ENCODE measurements at places on chromosomes 12 and 14.
A peak's percentile ranks its signal among the peaks of the same experiment; 100 is the strongest.

DNA sequence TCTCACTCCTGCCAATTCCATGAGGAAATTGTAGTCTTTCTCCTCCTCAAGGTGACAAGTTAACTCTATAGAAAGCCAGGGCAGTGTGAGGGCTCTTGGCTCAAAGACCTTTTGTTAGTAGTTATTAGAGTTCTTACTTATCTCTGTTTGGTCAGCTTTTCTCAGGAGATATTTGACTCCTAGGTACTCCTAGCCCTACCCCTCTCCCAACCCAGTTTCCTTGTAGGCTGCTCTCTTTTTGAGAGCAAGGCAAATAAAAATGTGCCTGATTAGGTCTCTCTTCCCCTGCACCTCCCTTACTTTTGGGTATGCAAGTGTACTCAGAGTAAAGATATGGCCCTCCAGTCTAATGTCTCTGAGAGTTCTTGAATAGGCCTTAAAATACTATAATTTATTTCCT, 23.8 kb downstream of the BTG1 start:
- no peak for DNase-seq

DNA sequence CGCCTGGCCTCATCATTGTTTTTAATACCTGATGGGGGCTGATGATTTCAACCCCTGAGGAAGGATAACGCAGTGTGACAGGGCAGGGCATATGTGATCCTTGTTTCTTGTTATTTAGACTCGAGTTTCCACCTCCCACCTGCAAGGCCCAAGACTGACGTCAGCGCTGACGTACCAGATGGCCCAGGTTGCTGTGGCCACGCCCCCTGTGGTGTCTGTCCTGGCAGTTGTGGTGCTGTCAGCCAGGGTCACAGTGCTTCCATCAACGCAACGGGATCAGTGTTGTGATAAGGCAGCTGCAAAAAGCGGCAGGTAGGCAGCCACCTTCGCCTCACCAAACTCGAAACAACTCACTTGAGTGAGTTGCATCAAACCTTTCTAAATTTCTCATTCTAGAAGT, 18.4 kb downstream of the DDX51 start:
- no peak for DNase-seq

DNA sequence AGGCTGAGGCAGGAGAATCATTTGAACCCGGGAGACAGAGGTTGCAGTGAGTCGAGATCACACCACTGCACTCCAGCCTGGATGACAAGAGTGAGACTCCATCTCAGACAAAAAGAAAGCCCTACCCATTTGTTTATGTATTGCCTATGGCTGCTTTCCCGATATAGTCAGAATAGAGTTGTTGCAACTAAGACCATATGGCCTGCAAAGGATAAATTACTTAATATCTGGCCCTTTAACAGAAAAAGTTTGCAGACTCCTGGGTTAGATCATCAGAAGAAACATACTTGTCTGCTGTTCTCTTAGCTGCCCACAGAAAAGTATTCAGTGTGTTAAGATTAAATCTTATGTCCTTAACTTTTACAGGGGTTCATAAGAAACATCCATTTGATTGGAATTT, 122.4 kb upstream of the VASH1 start:
- DNase-seq, result no peak

GRCh38 chr14:40269436-40269835, 837.2 kb upstream of the FBXO33 start:
- no peak for DNase-seq

DNA sequence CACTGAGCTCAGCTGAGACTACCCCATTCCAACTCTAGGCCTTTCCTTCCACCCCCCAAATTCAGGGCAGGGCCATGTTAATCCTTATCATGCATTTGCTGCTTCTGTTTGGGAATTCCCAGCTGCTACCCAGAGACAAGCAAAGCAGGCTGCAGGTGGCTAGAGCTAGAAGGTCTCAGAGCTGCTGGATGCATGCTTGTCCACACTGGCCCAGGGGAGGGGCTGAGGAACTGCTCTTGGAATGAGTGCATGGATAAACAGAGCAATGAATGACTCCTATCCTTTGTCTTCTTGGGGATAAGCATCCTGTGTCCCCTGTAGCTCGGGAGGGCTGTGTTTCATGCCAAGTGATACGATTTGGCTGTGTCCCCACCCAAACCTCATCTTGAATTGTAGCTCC, 136.8 kb upstream of the NOS1 start:
- no peak for DNase-seq

DNA sequence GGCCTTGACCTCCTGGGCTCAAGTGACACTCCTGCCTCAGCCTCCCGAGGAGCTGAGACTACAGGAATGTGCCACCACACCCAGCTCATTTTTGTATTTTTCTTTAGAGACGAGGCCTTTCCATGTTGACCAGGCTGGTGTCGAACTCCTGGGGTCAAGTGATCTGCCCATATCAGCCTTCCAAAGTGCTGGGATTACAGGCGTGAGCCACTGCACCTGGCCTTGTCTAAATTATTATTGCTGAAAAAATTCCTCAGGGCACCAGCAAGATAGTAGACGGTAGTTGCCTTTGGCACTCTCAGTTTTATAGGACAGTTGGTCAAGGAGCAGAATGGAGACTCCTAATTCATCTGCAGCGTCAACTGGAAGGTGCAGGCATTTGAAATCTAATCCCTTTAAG, 2.5 kb upstream of the AICDA start:
- DNase-seq, result no peak

DNA sequence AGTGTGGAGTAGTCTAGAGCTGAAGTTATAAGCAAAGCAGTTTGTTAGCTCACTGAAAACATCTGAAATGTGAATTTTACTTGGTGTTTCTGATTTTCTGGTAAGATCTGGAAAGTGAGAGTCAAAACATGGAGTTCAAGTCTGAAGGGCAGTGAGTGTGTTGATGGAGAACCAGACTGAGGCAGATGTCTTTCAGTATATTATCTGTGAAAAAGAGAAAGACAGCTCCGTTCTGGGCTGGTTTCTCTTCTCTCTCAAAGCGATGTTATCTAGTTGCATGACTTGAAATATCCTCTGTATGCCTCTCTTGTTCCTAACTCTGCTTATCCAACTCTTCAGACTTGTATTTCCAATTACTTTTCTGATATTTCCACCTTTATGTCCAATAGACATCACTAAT, 381.9 kb upstream of the RGS6 start:
- DNase-seq, result no peak

DNA sequence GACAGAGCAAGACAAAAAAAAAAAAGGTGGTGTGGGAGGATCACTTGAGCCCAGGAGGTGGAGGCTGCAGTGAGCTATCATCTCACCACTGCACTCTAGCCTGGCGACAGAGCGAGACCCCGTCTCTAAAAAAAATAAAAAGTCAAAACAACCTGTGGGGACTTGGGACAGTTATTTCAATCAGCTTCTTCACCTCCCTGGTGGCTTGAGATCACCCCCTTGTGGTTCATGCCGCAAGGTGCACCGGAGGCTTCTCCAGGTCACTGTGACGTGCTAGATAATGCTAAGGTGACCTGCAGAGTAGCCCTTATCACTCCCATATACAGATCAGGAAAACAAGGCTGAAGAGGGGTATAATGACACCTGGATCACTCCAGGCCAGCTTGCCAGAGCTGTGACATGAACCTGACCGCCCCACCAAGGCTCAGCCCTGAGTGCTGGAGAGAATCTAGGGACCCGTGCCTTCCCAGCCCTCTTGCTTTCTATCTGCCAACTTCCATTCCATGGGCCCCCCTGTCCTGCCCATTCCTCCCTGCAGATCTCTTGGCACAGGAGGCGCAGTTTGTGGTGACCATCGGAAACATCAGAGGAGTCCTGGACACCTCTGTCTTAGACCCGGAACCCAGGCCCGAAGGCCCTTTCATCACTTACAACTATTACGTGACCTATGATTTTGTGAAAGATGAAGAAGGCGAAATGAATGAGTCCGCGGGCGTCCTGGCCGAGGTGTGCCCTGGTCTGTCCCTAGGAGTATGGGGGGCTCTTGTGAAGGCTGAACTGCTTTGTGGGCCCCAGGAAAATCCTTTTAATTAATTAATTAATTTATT, 8.1 kb downstream of the LRRC43 start:
- DNase-seq, result peak; percentile 27

GRCh38 chr14:32552766-32553165, 223.7 kb downstream of the AKAP6 start:
- DNase-seq, result no peak

GRCh38 chr12:96073346-96074330, 38.3 kb upstream of the LTA4H start:
- no peak for DNase-seq

DNA sequence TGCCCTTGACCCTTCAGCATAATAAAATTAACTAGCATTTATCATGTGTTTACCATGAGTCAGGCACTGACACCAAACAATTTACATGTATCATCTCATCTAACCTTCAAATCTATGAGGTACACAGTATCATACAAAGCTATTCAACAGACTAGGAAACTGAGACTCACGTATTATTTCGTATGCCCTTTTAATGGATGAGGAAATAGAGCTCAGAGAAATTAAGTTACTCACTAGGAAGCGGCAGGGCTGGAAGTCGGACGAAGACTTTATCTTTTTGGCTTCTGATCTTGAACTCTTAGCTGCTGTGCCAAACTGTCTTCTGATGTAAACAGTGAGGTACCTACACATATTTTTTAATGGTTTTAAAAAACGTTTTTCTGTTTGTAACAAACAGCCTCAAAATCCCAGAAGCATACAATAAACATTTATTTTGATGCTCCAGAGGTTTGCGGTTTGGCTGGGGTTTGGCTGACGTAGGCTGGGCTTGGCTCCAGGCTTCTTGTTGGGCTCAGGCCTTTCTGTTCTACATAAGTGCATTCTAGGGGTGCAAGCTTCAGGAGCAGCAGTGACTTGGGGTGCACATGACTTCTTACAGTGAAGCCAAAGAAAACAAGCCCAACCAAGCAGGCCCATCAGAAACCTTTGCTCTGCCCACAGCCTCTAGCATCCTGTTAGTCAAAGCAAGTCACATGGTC, 184.7 kb downstream of the TBX5 start:
- DNase-seq, result no peak

GRCh38 chr14:24679248-24679961, 45.4 kb upstream of the GZMB start:
- no peak for DNase-seq

GRCh38 chr14:22978981-22979671, 3.2 kb downstream of the AJUBA start:
- DNase-seq, result no peak

DNA sequence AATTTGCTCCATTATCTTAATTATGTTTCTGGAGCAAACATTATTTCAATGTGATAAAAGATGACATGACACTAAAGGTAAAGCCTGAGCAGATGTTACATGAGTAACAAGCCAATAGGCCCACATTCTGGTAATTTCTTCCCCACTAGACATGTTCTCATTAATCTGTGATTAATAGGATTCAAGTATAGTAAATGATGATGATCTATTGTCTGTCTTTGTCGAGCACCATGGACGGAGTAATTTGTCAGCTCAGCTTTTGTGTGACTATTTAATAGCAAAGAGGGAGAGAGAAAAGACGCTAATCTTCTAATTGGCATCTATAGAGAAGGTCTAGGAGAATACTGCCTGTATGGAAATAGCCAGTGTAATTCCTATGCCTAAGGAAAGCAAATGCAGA, 62.2 kb upstream of the INSM2 start:
- DNase-seq, result no peak

GRCh38 chr14:97021001-97021400, 223.8 kb downstream of the VRK1 start:
- no peak for DNase-seq

GRCh38 chr12:99658671-99659349, 11.3 kb downstream of the GARIN6 start:
- DNase-seq, result no peak

GRCh38 chr14:61244009-61244408, 37.1 kb downstream of the TMEM30B start:
- DNase-seq, result no peak

GRCh38 chr14:50026396-50026795, 90.0 kb downstream of the VCPKMT start:
- no peak for DNase-seq

DNA sequence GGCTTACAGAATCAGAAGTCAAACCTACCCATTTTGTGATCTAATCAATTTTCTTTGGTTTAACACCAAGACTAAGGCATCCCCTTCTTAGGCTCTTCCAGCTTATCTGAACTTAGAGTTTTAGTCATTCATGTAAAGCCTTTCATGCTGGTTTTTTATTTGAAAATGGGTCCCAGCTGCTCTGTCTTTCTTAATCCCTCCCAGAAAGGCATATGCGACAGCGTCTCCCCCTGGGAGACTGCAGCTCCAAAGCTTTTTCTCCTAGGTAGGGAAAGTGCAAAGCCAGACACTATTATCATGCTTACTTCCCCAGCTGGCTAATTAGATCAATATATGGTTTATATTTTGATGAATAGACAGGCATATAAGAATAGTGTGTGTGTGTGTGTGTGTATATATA, 96.6 kb upstream of the E2F7 start:
- no peak for DNase-seq

GRCh38 chr14:65231286-65231980, 129.1 kb upstream of the MAX start:
- no peak for DNase-seq

DNA sequence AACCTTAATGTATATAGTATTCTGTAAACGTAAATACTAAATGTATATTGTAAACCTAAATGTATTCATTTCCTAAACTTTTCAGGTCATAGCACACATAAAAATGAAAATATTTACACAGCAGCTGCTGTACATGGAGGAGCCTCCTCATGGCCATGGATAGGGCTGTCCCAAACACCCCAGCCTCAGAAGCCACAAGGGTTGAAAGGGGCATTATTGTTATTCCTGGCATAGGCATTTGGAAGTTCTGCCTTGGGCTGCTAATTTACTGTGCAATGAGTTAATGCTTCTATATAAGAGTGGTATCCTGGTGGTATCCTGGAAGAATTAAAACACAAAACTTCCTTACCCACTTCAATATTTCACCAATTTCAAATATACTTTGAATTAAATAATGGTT, 159.4 kb downstream of the SLC5A8 start:
- DNase-seq, result no peak

- no peak for DNase-seq
Observed at GRCh38 chr12:58249610-58250009, 308.2 kb downstream of the ATP23 start.

- DNase-seq, result no peak
Observed at GRCh38 chr12:104218935-104219334, 3.4 kb downstream of the TXNRD1 start.

GRCh38 chr14:67010602-67011001, 178.6 kb upstream of the GARIN2 start:
- no peak for DNase-seq

DNA sequence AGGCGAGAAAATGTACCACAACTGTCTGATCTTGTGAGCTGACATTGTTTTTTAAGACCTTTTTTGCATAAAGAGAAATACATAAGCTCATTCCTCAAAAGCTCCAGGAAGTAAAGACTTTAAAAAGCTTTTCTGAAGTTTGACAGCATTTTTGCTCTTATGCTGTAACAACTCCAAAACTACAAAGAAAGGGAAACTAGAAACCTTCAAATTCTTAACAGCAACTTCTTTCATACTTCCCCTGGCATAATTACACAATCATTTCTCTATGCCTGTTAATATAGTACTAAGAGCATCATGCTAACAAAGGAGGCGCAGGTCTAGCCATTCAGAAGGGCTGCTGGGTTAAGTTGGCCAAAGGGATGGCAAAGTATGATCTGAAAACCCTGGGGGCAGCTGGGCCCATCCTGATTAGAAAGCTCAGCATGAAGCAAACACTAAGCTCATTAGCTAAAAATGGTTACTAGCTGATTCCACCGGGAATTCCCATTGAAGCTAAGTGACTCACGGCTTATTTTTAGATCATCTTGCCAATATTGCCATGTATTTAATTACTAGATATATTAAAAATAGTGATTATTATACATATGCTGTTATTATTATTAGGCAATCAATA, 26.1 kb upstream of the ANP32D start:
- no peak for DNase-seq

Data from stimulated activated CD8-positive, alpha-beta memory T cell treated with anti-CD3 and anti-CD28 coated beads, Interleukin-2, amount 100 ng/mL, for 1 hour (primary cell).